Endothelial cell of umbilical vein (primary cell): ENCODE measurements at places on chromosomes 2 and 18. TPM values are rescaled to one million over a fixed set of nuclear protein-coding genes. Genes with fewer than 3 reads are reported as not detected.

GRCh38 chr2:183222751-183223150 is 98.5 kb downstream of the NUP35 start:
- no peaks in the 10 kb centered on the region for H3K27me3 ChIP-seq
- no peak overlapping the region for H3K4me3 ChIP-seq
- no peak for DNase-seq
- H3K27ac ChIP-seq, result no peak overlapping the region
- H3K36me3 ChIP-seq, result no peaks in the 10 kb centered on the region

DNA sequence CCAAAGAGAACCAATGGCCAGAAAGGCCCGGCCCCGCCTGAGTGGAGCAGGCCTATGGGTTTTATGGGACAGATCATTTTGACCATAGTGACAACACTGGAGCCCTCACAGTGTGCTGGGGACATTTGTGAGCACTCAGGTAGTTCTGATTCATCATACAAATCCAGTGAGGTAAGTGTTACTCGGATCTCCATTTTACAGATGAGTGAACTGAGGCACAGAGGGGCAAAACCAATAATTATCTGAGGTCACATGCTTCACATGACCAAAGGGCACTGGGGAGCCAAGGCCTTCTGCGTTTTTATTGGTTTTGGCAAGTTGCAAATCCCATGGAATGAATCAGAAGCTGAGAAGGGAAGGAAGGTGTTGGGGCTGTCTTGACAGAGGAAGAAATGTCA is 111.5 kb upstream of the MGAT5 start:
- peak; percentile 37 for DNase-seq
- H3K36me3 ChIP-seq, result peaks cover 3% of the 10 kb centered on the region
- H3K4me3 ChIP-seq, result no peak overlapping the region
- peaks cover 35% of the 10 kb centered on the region for H3K4me1 ChIP-seq
- peak overlapping the region; percentile 7 for H3K27ac ChIP-seq

GRCh38 chr2:211401328-211401727 is 844.9 kb downstream of the CPS1 start:
- no peak overlapping the region for H3K4me3 ChIP-seq
- no peak for DNase-seq
- no peaks in the 10 kb centered on the region for H3K4me1 ChIP-seq
- H3K36me3 ChIP-seq, result no peaks in the 10 kb centered on the region
- no peak overlapping the region for H3K27ac ChIP-seq
- no peaks in the 10 kb centered on the region for H3K27me3 ChIP-seq

DNA sequence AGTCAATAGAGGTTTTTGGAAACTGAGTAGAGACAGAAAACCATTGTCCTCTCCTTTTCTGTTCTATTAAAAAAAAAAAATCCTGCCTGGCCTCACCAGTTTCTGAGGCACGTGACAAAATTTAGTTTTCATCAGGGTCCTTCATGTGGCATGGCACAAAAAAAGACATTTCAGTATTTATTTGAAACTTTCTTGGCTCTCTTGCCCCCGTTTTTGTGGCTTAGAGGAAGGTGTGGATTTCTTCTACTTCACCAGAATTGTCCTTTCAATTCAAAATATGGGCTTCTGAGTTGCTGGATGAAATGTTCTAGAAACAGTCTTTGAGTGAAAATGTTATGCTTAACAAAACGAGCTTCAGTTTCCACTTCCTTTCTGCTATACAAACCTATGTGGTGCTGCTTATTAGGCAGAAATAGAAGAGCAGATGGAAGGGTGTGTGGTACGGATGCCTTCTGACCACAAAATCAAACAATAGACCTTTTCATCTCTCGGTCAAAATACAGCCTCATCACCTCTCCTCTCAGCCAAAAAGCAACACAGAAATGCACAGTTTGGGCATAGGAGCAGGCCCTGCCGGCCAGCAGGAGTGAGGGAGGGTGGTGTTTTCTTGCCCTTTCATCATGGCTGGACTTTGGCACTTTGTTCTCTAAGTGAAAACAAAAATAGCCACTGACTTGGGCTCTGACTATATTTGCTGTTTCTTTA is 89.2 kb downstream of the SH3RF3 start:
- H3K27ac ChIP-seq, result no peak overlapping the region
- no peaks in the 10 kb centered on the region for H3K27me3 ChIP-seq
- H3K4me1 ChIP-seq, result peaks cover 7% of the 10 kb centered on the region
- H3K4me3 ChIP-seq, result no peak overlapping the region
- DNase-seq, result no peak

- peak overlapping the region; percentile 87 for H3K27ac ChIP-seq
- peak; percentile 92 for DNase-seq
- H3K4me3 ChIP-seq, result no peak overlapping the region
- no peaks in the 10 kb centered on the region for H3K27me3 ChIP-seq
Measured at GRCh38 chr18:35703043-35703688, 121.6 kb downstream of the GALNT1 start.

- H3K4me3 ChIP-seq, result no peak overlapping the region
- H3K27me3 ChIP-seq, result peaks cover 11% of the 10 kb centered on the region
- DNase-seq, result no peak
- no peaks in the 10 kb centered on the region for H3K4me1 ChIP-seq
- H3K27ac ChIP-seq, result no peak overlapping the region
Measured at GRCh38 chr2:9830685-9831410, 12.4 kb upstream of the TAF1B start.

- H3K4me1 ChIP-seq, result no peaks in the 10 kb centered on the region
- no peaks in the 10 kb centered on the region for H3K27me3 ChIP-seq
- DNase-seq, result no peak
- peaks cover 42% of the 10 kb centered on the region for H3K36me3 ChIP-seq
Measured at GRCh38 chr2:46379213-46380037, 82.2 kb downstream of the EPAS1 start.

GRCh38 chr18:70453058-70453775 is 164.4 kb downstream of the SOCS6 start:
- H3K4me1 ChIP-seq, result no peaks in the 10 kb centered on the region
- H3K36me3 ChIP-seq, result no peaks in the 10 kb centered on the region
- H3K27me3 ChIP-seq, result no peaks in the 10 kb centered on the region

GRCh38 chr2:201465524-201465971 is 14.0 kb downstream of the STRADB start:
- DNase-seq, result no peak
- H3K36me3 ChIP-seq, result no peaks in the 10 kb centered on the region
- H3K4me1 ChIP-seq, result peaks cover 10% of the 10 kb centered on the region
- H3K27ac ChIP-seq, result peak overlapping the region; percentile 10
- no peak overlapping the region for H3K4me3 ChIP-seq

DNA sequence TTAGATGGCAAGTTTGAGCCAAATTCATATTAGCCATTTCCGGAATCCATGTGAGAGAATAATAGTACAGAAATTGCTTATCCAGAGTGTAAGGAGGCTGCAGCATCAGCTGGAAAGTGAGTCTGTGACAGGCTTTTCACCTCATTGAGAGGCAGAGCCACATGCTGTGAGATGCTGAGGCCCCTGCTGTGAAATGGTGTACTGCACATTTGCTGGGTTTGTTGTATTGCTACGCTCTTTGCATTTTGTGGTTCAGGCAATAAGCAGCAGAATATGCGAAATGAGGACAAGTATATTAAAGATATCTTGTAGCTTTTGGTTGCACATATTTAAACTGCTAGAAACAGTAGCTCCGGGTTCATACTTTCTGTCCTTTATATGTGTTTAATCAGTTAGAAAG is 37.0 kb downstream of the NABP1 start:
- no peak overlapping the region for H3K27ac ChIP-seq
- no peaks in the 10 kb centered on the region for H3K4me1 ChIP-seq
- H3K36me3 ChIP-seq, result no peaks in the 10 kb centered on the region

DNA sequence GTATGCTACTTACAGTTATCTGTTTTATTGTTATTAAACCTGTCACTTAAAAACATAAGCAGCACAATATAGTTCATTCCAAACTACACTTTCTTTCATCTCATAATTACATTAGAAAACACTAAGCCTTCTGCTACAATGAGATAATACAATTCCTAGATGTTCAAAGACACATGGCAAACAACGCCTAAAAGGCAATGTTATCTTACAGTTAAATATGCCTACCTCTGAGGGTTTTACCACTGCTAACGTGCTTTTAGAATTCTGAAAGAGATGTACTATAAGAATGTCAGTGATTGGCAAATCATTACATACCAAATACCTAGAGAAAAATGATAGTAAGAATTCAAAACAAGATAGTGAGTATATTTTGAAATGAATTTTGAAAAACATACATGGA is 46.8 kb upstream of the SPOPL start:
- no peaks in the 10 kb centered on the region for H3K27me3 ChIP-seq
- DNase-seq, result no peak
- H3K36me3 ChIP-seq, result no peaks in the 10 kb centered on the region
- H3K4me3 ChIP-seq, result no peak overlapping the region

GRCh38 chr2:34724107-34724506 is 1125.0 kb upstream of the FAM98A start:
- no peaks in the 10 kb centered on the region for H3K36me3 ChIP-seq
- H3K4me1 ChIP-seq, result no peaks in the 10 kb centered on the region
- no peak overlapping the region for H3K4me3 ChIP-seq
- no peak for DNase-seq
- no peaks in the 10 kb centered on the region for H3K27me3 ChIP-seq
- no peak overlapping the region for H3K27ac ChIP-seq

DNA sequence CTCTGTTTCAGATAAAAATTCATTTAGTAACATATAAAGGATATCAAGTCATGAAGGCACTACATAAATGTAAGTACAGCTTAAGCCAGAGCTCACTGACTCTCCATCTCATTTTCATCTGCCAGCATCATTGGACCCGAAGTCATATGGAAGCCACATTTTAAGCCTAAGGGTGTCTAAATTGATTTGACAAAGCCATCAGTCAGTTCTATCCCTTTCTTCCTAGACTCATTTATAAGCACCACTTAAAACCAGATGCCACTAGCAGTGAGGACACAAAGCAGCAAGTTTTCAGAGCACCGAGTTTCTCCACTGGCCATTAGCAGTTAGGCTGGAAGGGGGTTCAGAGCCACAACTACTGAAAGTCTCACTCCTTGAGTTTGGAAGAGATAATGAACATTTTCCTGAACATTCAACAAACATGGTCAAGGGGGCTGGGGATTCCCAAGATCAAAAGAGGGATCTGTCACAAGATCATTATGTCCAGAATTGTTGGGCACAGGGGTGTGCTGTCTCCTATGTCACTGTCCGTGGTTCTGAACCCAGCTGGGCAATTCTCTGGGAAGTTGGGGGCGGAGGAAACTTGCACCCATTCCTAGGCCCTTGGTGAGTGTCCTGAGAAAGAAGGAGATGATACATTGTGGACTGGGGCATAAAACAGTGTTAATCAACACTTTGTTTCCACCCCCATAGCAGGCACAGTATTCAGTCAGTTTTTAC is 158.5 kb upstream of the LMAN1 start:
- H3K36me3 ChIP-seq, result no peaks in the 10 kb centered on the region
- no peak overlapping the region for H3K4me3 ChIP-seq
- no peaks in the 10 kb centered on the region for H3K27me3 ChIP-seq

DNA sequence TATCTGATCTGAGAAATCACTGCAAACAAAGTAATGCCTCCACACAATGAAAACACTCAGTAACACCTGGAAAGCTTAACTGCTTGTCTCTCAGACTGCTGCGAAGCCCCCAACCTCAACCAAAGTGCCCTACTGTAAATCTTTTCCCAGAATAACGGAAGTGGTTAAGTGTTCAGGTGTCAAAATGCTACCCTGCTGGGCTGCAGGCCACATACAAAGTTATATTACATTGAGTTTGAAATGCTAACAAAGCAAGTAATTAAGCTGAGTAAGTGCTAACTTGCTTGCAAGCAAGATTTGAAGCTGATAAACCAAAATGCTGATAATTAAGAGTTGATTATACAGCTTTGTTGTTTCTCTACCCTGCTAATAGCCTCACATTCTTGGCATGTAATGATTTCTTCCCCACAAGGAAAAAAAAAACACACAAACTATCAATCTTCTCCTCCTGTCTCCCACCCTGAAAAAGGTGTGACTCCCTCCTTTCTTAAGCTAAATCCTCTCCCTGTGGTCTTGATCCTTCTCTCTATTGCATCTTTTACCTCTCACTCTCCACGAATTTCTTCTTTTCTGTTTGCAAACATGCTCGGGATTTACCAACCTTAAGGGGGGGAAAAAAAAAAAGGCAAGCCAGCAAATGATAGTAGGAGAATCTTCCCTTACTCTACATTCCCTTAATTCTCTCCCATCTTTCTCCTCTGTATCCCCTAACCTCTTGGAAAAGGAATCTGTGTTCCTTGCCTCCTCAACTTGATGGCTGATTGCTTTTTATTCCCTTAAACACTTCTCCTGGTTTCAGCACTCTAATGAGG is 266.8 kb upstream of the SIX3 start:
- no peaks in the 10 kb centered on the region for H3K36me3 ChIP-seq
- H3K4me3 ChIP-seq, result no peak overlapping the region
- no peaks in the 10 kb centered on the region for H3K27me3 ChIP-seq
- H3K27ac ChIP-seq, result no peak overlapping the region
- no peak for DNase-seq

- no peaks in the 10 kb centered on the region for H3K36me3 ChIP-seq
- no peak overlapping the region for H3K27ac ChIP-seq
- H3K4me1 ChIP-seq, result no peaks in the 10 kb centered on the region
- H3K4me3 ChIP-seq, result no peak overlapping the region
Measured at GRCh38 chr2:20432714-20433113, 14.2 kb upstream of the RHOB start.

DNA sequence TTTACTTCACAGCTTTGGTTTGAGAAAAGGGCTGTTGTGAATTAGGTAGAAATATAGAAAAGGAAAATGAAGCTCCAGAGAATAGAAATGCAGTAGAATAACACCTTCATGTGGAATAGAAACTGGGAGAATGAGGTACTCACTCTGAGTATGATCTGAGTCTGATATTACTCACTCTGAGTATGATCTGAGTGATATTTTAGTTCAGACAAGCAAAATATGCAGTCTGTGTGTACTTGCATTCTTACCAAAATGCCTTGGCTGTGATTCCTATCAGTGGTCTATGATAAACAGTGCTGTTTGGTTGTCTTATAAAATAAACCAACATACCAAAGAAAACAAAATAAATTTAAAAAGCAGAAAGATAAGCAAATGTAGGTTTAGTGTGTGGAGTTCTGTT is 487.6 kb downstream of the THSD7B start:
- H3K4me1 ChIP-seq, result no peaks in the 10 kb centered on the region
- no peak for DNase-seq
- H3K27me3 ChIP-seq, result no peaks in the 10 kb centered on the region

- no peak for DNase-seq
- H3K4me1 ChIP-seq, result no peaks in the 10 kb centered on the region
- no peak overlapping the region for H3K27ac ChIP-seq
- H3K36me3 ChIP-seq, result peaks cover 5% of the 10 kb centered on the region
- no peaks in the 10 kb centered on the region for H3K27me3 ChIP-seq
- no peak overlapping the region for H3K4me3 ChIP-seq
Measured at GRCh38 chr2:274503-274902, 9.8 kb downstream of the ACP1 start.

- H3K27ac ChIP-seq, result no peak overlapping the region
- DNase-seq, result peak; percentile 25
- H3K4me1 ChIP-seq, result no peaks in the 10 kb centered on the region
- no peaks in the 10 kb centered on the region for H3K27me3 ChIP-seq
- no peak overlapping the region for H3K4me3 ChIP-seq
Measured at GRCh38 chr18:32576296-32576916, 105.7 kb upstream of the GAREM1 start.

IL1B gene
- total RNA-seq, result not detected in 2 replicates

METTL5 gene
- 50.4 and 52.0 TPM in 2 replicates for total RNA-seq

LONRF2 gene
- total RNA-seq, result not detected in 2 replicates
